Stimulated activated CD8-positive, alpha-beta memory T cell treated with anti-CD3 and anti-CD28 coated beads, Interleukin-15, amount 100 ng/mL, for 24 hours (primary cell): ENCODE measurements at places on chromosomes 12 and 14.

GRCh38 chr14:75433631-75434071, 5.8 kb downstream of the JDP2 start:
- no peak for DNase-seq

DNA sequence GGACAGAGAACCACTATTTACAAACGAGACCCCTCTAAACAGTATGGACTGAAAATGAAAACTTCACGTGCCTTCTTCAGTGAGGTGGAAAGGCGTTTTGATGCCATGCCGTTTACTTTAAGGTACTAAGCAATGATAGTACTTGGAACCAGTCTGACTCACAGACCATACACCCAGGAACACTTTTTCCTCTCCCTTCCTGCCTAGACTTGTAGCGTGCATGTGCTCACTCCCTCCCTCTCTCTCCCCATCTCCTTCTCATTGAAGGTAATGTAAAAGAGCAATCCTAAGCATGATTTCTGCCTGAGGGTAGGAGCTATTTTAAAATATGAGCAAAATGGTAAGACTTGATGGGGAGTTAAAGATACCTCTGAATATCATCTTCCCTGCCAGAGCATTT, 5.9 kb upstream of the RPL41 start:
- no peak for DNase-seq

DNA sequence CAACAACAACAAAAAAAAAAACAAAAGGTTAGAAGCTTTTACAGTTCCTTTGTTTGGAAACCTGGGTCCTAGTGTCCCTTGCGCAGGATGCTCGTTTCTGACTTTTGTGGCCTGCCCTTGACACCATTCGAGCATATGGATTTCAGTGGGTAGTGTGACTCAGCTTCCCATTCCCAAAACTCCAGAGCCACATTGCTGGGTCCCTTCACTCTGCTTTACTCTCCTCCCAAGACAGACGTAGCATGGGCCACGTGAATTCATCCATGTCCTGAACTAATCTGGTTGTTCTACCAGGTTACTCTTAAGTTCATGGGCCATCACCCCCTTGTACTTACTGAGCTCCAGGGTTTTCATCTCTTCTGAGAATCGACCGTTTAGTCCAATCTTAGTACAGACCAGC, 68.0 kb upstream of the MAX start:
- no peak for DNase-seq

DNA sequence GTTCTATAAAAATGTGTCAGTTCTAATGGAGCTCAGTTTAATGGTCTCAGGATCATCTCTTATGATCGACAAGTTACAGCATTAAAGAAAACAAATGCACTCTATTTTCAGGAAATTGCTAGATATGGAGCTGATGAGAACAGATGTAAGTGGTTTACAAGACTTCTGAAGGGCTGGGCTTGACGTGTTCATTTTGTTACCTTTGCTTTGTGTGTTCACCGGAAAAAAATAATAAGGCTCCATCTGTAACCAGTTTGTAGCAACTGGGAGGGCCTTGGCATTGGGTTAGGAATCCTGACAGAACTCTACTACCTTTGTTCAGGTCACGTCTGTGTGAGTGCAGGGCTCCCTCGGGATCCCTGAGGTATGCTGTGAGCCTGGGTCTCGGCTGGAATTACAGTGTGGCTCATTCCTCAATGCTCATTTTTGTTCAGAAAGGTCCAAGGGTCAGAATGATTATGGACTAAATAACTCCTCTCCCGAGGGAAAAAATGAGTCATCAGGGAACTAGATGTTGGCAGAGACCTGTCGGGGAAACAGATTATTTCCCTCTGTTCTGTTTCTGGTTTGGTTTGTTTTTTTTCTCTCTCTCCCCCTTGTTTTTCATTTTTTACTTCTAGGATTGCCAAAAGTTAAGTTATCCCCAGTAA, 158.0 kb downstream of the SLC5A8 start:
- DNase-seq, result no peak

DNA sequence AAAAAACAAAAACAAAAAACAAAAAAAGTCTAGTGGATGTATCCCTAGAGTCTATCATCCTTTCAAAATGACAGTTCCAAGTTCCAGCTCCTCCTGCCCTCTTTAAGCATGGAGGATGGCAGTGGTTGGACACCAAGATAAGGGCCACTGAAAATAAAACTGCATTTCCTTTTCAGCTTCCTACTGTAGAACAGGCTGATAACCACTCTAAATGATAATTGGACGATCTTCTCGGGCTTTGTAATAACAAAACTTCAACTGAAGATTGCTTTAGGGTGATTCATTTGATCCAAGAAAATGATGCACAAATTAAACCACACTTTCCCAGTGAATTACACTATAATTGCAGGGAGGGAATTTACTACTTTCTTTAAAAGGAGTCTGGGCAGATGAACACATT, 42.2 kb upstream of the CRACR2A start:
- no peak for DNase-seq
